ENCODE measurements at places on chromosomes 1 and 21.

DNA sequence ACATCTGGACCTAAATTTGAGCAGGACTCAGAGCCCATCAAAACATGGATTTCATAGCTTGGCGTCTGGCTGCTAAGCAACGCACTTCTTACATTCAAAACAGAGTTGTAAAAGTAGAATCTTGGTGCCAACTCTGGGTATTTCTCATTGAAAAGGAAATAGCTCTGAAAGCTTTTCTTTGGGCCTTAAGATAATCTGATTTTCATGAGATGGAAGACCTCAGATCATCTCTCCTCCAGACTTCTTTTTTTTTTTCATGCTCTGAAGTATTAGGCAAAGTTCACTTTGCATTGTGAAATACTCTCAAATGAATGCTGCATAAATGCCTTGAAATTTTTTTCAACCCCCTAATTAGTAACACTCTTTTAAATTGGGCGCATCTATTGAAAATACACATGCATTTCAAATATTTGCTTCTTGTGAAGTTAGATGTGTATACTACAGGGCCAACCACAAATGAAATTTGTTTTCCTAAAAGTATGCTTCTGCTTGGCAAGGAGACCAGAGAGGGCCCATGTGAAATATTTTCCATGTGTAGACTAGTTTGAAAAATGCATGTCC lies 4.2 kb downstream of the ADAMTS5 start:
- no peak for DNase-seq

DNA sequence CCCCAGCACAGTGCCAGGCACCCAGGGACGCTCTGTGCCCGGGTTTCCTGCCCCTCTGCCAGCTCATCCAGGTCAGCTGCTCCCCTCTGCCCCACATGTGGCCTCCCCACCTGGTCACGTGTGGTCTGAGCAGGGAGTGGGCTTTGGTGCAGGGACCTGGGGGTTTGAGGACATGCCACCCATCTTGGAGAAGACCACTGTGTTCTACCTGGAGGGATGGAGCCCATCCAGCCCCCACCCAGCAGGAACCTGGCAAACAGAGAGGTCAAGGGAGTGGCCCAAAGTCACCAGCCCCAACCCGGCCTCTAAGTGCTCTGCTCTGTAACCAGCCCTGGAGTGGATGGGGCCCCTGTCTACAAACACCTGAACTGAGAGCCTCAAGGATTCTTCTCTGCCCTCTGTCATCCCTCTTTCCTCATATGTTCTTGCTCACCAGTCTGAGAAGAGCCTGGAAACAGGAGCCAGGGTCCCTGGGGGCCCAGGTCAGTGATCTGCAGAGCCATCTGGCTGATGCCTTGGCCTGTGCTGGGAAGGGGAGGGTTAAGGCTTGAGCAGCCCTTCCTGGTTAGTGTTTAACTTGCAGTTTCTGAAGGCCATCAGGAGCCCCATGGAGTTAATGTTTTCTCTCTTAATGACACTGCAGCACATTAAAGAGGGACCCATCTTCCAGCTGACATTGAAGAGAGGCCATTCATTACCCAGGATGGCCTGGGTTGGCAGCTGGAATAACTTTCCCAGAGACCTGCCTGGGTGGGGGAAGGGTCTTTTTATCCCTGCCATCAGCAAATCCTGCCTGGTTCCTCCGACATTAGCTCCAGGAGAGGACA lies 235.4 kb downstream of the PTPRU start:
- DNase-seq = no peak

DNA sequence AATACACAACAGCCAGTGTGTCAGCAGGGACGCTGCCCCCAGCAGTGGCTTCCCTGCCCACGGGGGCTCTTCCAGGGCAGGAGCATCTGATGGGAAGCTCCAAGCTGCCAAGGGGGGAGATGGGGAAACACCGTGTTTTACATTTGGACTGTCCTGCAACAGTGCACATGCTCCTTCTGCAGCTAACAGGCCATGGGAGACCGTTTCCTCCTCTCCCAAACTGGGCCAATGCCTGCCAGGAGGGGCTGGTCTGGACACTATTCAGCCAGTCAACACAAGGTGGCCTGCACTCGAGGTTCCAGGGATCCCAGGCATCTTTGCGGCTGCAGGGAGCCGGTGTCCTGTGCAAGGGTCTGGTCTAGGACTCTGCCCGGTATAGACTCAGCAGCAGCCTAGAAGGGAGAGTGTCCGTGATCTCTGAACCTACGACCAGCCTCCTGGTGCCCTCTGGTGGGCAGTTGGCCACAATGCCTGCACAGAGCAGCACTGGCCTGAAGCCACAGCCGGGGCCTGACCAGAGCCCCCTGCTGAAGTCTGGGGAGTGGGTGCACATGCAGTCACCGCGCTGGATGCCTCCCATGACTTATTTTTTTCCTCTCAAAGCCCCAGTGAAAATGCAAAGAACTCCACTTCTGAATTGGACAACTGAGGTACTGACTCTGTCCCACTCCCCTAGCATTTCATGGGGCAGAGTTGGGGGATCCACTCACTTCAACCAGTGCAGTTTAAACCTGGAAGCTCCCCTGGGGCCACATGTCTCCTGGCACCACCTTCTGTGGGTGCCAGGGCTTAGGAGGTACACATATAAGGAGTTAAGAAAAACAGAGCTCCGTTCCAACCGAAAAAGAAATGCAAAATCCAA lies 33.3 kb downstream of the RCC2 start:
- DNase-seq = peak; percentile 9

DNA sequence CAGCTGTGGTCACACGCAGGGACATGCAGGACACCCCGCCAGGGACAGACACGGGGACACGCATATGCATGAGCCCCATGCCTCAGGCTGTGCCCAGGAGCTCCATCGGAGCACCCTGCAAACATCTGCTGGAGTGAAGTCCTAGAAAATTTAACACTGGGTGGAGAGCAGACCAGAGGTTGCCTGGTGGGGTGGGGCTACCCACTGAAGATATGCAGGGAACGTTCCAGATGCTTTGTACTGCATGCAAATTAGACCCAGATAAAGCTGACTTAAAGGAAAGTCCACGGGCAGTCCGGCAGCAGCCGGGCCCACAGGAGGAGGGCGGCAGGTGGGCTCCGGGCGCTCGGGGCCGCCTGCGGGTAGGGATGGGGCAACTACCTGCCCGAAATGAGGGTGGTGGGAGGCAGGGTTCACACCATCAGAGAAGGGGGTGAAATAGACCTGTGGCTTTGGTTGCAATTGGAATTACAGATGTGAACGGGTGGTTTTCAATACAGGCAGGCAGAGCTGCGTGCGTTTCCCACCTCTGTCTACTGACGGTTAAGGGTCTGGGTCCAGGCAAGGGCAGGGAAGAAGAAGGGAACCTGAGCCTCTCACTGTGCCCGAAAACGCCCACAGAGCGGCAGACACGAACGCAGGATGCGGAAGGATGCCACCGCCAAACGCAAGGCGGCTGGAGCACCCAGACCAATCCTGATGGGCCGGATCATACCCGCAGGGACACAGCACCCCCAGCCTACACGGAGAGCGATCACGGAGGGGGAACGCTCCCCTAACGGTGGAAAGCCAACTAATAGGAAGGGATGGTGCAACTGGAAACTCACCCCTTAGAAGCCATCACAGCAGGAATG lies 21.0 kb downstream of the CFAP74 start:
- no peak for DNase-seq

DNA sequence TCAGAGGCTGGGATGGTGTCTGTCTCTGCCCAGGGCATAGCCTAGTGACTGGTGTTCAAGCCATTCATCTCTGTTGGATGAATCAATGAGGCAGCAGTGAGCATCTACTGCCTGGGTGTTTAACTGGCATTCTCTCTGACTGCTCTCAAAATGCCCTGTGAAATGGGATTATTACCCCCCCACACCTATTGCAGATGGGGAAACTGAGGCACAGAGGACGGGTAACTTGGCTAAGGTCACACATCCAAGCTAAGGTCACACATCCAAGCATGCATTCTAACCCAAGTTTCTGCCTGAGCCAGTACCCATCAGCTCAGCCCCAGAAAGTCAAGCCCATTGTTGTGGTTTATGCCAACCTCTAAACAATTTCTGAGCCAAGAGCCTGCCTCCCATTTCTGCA lies 5.0 kb downstream of the TTC39A start:
- no peak for DNase-seq

DNA sequence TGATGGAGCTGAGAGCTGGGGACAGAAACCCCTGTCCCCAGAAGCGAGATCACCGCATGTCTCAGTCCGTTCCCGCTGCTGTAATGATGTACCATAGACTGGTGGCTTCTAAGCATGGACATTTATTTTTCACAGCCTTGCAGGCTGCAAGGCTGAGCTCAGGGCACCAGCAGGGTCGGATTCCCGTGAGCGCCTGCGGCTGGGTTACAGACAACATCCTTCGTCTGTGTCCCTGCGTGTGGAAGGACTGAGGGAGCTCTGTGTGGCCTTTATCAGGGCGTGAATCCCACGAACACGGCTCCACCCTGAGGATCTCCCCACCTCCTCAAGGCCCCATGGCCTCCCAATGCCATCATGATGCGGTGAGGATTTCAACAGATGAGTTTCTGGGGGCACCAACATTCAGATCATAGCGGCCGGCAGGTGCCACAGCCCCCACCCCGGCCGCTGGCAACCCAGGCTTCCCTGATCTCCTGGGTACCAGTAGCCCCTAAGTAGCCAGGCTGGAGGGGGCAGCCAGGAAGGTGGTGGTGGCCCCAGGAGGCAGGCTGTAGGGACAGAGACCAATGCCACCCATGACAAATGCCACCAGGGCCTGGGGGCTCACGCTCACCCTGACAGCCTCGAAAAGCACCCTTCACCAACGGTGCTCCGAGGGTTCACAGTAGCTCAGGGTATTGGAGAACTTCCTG lies 104.4 kb downstream of the CRYAA start:
- DNase-seq = no peak

- no peak for DNase-seq
Observed at GRCh38 chr1:50251702-50252101, 143.0 kb downstream of the ELAVL4 start.

DNA sequence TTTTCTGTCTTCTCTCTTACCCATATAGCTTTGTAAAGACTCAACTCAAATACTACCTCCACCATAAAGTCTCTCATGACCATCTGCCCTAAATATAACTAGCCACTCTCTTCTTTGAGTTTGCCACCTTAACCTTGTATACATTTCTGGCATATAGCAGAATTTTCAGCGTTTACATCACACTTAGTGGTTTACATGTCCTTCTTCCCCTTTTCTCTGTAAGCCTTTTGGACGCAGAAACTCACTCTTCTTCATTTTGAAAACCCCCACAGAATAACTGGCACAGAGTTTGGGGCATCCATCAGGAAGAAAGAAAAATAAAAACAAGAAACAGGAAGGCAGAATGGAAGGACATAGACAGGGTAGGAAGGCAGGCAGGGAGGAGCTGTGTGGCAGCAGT lies 131.8 kb upstream of the DUSP10 start:
- no peak for DNase-seq

- DNase-seq = no peak
Observed at GRCh38 chr21:26087223-26087918, 83.2 kb downstream of the APP start.

DNA sequence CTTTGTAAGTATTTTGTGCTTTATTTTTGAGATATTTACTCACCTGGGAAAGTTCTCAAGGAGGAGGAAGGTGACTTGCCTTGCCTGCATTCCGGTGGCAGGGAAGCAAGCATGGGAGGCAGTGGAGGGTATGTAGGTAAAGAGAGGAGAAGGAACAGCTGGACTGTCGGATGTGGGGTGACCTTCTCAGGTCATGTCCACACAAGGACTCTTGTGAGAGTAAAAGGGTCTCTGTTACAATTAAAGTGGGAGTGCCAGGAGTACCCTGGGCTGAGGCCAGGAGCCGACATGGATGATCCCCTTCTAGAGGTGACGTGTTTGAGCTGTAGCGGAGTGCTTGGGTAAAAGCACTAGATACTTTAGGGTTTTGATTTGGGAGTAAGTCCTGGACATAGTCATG lies 25.0 kb downstream of the UBE4B start:
- DNase-seq = no peak

- DNase-seq = no peak
Observed at GRCh38 chr1:197519741-197520334, 251.8 kb downstream of the CRB1 start.

DNA sequence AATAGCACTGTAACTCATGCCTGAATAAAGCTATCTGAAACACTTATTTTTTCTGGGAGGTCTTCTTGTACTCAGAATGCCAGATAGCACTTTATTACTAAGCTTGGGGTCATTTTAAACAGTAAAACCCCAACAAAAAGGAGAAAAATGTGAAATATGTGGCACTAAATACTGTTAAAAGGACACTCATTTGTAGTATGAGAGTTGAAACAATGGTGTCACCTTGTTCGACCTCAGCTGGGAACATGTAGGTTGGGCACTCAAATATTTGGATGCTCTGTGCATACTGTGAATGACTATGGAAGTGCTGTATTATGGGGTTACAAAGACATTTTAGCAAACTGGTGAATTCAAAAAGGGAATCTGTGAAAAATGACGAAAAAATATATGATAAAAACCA lies 53.9 kb downstream of the SELENOF start:
- no peak for DNase-seq

- no peak for DNase-seq
Observed at GRCh38 chr1:203471841-203472240, 3.8 kb upstream of the PRELP start.

GRCh38 chr1:10734375-10734774 lies 62.1 kb downstream of the CASZ1 start:
- DNase-seq = no peak
